HepG2 (cell line): ENCODE measurements at places on chromosomes 6 and 20. TPM values are rescaled to one million over a fixed set of nuclear protein-coding genes. Genes with fewer than 3 reads are reported as not detected.

TSPO2 gene
- total RNA-seq, result not detected in 2 replicates

BCLAF1 gene
- 292 and 439 TPM in 2 replicates for total RNA-seq

SSTR4 gene
- total RNA-seq, result not detected in 2 replicates

SLCO4A1 gene
- 23.8 and 55.5 TPM in 2 replicates for total RNA-seq

DNA sequence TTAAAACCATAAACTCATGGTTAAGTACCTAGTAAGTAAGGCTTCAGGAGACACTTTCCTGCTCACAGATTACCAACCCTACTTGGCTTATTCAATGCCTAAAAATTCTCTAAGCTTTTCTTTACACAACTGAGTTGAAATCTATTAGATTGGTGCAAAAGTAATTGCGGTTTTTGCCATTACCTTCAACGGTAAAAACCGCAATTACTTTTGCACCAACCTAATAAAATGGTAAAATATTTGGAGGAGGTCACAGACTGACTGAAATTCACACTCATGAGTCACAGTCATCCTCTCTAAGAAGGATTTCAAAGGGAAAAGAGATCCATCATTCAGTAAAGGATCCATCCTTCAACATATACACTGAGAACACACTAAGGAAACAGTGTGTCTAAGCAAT is 25.9 kb downstream of the PKHD1 start:
- no peaks in the 10 kb centered on the region for H3K36me3 ChIP-seq
- no peaks in the 10 kb centered on the region for H3K27me3 ChIP-seq
- no peak overlapping the region for H3K4me3 ChIP-seq
- no peak overlapping the region for H3K27ac ChIP-seq
- no peak for DNase-seq

DNA sequence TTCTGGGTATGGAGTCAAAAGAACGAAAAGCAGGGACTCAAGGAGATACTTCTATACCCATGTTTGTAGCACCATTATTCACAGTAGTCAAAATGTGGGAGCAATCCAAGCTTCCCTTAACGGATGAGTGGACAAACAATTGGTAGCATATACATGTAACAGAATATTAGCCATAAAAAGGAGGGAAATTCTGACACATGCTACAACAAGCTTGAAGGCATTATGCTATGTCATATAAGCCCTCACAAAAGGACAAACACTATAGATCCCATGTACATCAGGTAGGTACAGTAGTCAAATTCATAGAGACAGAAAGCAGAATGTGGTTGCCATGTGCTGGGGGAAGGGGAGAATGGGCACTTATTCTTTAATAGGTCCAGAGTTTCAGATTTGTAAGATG is 37.6 kb downstream of the CDK19 start:
- H3K27ac ChIP-seq, result no peak overlapping the region
- DNase-seq, result no peak
- no peaks in the 10 kb centered on the region for H3K27me3 ChIP-seq
- no peak overlapping the region for H3K4me3 ChIP-seq
- H3K4me1 ChIP-seq, result no peaks in the 10 kb centered on the region
- H3K36me3 ChIP-seq, result no peaks in the 10 kb centered on the region

DNA sequence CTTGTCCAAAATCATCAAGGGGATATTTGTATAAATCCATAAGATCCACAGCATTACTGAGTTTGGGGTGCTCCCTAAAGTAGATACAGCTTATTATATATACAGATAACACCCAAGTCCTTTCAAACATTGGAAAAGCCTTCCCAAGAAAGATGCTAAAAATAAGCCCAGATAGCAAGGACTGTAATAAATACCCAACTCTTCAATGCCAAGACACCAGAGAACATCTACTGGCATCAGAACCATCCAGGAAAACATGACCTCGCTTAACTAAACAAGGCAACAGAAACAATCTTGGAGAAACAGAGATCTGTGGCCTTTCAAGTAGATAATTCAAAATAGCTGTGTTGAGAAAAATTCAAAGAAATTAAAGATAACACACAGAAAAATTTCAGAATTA is 761.4 kb downstream of the GRIK2 start:
- no peaks in the 10 kb centered on the region for H3K36me3 ChIP-seq
- H3K4me3 ChIP-seq, result no peak overlapping the region
- H3K4me1 ChIP-seq, result no peaks in the 10 kb centered on the region
- DNase-seq, result no peak
- H3K27me3 ChIP-seq, result no peaks in the 10 kb centered on the region

- DNase-seq, result no peak
- no peaks in the 10 kb centered on the region; the same call in 1 of the 2 replicates for H3K27me3 ChIP-seq
- no peak overlapping the region for H3K27ac ChIP-seq
Measured at GRCh38 chr6:45677381-45678284, 299.9 kb upstream of the SUPT3H start.

GRCh38 chr6:137813308-137813970 is 53.6 kb upstream of the TNFAIP3 start:
- no peak overlapping the region for H3K4me3 ChIP-seq
- no peak overlapping the region for H3K27ac ChIP-seq
- DNase-seq, result no peak
- H3K27me3 ChIP-seq, result no peaks in the 10 kb centered on the region

DNA sequence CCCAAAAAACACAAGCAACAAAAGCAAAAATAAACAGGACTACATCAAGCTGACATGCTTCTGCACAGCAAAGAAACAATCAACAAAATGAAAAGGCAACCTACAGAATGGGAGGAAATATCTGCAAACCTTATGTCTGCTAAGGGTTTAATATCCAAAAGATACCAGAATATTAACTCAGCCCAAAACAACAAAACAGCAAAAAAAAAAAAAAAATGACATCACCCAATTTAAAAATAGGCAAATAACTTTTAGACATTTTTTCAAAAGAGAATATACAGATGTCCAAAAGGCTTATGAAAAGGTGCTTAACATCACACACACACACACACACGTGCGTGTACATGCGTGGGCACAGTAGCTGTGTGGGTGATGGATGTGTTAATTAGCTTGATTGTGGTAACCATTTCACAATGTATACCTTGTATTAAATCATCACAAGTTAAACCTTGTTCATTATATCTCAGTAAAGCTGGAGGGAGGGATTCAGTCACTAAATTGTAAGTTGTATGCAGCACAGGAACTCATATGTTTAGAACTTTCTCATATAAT is 52.4 kb downstream of the QKI start:
- peaks cover 17% of the 10 kb centered on the region for H3K36me3 ChIP-seq
- DNase-seq, result no peak
- no peaks in the 10 kb centered on the region for H3K27me3 ChIP-seq
- H3K4me1 ChIP-seq, result peaks cover 16% of the 10 kb centered on the region
- no peak overlapping the region for H3K4me3 ChIP-seq

GRCh38 chr20:49987015-49987867 is 4.5 kb downstream of the SNAI1 start:
- no peaks in the 10 kb centered on the region; the same call in 1 of the 2 replicates for H3K36me3 ChIP-seq
- H3K27me3 ChIP-seq, result peaks cover 16% of the 10 kb centered on the region
- H3K4me3 ChIP-seq, result no peak overlapping the region
- DNase-seq, result no peak
- H3K4me1 ChIP-seq, result peaks cover 67% of the 10 kb centered on the region

DNA sequence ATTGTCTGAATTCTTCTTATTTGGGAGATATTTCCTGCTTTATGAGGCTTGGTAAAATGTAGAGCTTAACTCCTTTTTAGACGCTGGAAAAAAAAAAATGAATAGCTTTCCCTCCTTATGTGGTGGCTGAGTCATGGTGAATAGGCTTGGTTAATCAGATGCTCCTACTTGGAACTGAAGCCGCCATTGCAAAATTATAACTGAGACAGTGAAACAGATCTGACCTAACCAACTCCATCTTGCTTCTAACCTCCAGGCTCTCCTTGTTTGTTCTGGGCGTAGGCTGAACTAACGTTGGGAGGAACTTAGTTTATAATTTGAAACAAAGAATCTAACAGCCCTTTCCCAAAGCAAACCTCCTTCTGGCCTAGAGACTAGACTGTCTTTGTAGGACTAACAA is 43.2 kb upstream of the PLCB4 start:
- DNase-seq, result no peak
- no peaks in the 10 kb centered on the region for H3K27me3 ChIP-seq
- no peaks in the 10 kb centered on the region for H3K36me3 ChIP-seq
- no peak overlapping the region for H3K4me3 ChIP-seq
